Hindlimb muscle (tissue), 1 donor: ENCODE measurements at places on chromosomes 11 and 22.

- DNase-seq: no peak
Observed at GRCh38 chr22:40409613-40410113, 39.3 kb downstream of the SGSM3 start.

GRCh38 chr11:61616434-61616833, 35.6 kb upstream of the SYT7 start:
- no peak for DNase-seq

DNA sequence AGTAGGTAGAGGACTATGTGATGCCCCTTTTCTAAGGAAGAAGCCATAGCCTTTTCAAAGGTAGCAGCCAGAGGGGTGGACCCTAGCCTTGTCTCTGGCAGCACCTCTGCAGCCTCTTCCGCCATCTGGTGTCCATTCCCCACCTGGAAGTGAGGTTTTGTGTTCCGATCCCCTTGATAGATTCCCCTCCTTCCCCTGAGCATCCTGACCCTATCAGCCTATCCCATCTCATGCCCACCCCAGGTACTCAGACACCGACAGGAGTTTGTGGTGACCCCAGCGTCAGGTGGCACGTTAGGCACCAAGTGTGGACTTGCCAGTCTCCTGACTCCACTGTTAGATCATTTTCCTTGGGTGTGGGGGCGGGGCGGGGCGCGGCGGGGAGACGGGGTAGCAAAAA, 398 bp upstream of the FAM89B start:
- peak; percentile 62 for DNase-seq

DNA sequence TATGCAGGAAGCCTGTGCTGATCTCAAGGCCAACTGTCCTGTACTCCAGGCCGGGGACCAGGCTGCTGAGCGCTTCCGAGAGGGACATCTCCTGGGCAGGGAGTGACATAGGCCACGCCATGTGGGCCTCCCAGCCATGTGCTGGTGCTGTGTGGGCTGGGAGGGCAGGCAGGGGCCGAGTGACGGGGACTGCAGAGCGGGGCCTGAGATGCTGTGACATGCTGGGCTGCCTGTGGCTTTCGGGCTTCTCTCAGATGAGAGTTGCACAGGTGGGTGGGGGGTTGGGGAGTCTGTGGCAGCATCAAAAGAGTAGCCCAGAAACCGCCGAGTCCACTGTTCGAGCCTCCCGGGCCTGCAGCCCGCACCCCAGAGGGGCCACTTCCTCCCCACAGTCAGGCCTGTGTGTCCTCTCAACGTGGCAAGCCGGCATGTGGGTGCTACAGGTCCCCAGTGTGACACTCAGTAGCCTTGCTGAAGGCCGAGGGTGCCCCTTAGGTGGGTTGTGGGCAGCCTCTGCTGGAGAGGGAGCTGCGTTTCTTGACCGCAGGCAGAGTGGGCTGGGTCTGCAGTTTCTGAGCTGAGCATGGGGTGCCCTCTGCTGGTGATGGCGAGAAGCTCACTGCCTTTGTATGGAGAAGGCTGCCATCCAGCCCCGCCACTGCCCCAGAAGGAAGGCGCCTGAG, 101.2 kb downstream of the BCR start:
- DNase-seq: peak; percentile 80

- no peak for DNase-seq
Observed at GRCh38 chr22:19805821-19806212, 45.2 kb downstream of the TBX1 start.

DNA sequence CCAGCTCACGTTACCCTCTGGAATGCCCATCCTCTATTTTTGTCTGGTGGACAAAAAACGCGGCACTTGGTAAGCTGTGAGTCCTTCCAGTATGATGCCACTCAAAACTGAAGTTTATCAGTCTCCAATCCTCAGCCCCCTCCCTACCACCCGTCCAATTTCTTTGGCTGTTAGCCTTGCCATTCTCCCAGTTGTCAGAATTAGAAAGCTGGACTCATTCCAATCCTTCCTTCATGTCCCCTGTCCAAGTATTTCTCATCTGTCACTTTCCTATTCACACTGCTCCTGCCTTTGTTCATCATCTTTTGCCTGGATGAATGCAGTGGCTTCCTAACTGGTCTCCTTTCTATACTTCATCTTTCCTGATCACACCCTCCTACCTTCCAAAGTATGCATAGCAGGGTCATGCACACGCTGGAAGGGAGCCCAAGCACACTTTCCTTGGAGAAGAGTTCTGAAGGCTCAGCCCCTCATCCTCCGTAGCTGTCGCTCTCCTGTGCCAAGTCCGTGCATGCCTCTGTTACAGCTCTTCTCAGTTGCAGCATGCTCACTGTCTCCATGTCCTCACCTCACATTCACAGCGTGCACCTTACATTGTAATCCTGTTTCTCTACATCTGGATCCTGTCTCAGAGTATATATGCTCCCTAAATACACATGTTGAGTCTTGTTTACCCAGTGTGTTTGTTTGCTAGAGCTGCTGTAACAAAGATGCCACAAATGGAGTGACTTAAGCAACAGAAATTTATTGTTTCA, 19.4 kb downstream of the APLP2 start:
- DNase-seq: no peak

GRCh38 chr11:46603704-46604308, 10.0 kb upstream of the AMBRA1 start:
- no peak for DNase-seq
